AG10803 (cell line): ENCODE measurements at places on chromosomes 2 and 18.

DNA sequence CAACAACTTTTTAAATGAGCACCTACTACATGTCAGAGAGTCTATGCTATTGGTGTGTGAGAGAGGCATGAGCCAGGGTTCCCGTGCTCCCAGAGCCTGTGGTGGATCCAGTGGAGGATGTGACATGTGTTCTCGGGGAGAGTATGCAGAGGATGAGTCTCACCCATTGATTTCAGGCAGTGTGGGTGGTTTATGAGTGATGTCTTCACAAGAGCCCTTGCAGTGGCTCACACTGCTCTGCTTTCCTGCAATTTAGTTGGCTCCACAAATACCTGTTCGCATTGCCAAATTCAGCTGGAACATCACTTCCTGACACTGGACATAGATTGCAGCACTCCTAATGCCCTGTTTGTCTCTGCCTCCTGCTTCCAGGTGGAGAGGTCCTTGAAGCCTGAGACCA, 243.6 kb upstream of the CXCR4 start:
- DNase-seq: no peak

DNA sequence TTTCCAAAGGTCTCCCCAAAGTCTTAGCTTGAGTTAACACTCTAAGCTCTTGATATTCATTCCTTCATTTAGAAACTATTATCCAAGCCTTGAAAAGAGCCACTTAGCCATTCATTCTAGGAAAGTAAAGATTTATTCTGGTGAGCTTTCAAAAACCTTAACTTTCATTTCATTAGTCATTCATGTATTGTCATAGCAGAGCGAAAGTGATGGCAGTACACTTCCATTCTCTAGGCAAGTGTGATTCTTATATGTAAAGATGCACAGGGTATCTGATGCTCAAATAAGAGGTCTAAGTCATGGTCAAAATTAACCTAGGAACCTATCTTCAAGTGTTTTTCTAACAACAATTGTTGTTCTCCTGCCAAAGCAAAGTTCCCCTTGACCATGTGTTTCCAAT, 553.0 kb upstream of the FANCL start:
- no peak for DNase-seq

- DNase-seq: no peak
Observed at GRCh38 chr2:174730698-174731018, 33.6 kb downstream of the CHRNA1 start.

GRCh38 chr2:147464737-147465357, 380.0 kb upstream of the ACVR2A start:
- DNase-seq: no peak

DNA sequence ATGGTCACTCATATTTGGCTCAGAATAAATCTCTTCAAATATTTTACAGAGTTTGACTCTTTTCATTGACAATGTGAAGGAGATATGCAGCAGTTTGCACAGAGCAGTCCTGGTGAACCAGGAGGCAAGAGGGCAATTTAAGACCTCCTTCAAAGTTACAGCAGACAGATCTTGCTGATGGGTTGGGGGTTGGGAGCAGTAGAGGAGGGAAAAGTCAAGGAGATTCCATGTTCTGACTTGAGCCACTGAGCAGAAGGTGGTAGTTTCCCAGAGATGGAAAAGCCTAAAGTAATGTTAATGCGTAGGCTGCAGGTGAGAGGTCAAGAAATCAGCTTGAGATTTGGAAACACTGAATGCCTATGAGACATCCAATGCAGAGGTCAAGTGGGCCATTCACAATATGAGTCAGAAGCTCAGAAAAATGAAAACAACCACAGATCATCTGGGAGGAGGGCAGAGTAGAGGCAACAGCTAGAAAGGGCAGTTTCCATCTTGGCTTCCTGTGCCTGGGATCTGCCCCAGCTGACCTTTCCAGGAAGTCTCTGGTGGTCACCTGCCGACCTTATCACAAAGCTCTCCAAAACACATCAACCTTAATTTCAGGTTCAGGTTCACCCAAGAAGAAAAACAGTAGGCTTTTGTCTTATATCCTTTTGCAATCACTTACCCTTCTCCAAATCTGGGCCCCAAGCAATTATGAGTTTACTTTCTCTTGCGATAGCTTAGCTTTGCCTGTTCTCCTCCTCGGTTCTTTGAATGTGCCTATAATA, 197.5 kb upstream of the ARL4C start:
- peak; percentile 72 for DNase-seq

DNA sequence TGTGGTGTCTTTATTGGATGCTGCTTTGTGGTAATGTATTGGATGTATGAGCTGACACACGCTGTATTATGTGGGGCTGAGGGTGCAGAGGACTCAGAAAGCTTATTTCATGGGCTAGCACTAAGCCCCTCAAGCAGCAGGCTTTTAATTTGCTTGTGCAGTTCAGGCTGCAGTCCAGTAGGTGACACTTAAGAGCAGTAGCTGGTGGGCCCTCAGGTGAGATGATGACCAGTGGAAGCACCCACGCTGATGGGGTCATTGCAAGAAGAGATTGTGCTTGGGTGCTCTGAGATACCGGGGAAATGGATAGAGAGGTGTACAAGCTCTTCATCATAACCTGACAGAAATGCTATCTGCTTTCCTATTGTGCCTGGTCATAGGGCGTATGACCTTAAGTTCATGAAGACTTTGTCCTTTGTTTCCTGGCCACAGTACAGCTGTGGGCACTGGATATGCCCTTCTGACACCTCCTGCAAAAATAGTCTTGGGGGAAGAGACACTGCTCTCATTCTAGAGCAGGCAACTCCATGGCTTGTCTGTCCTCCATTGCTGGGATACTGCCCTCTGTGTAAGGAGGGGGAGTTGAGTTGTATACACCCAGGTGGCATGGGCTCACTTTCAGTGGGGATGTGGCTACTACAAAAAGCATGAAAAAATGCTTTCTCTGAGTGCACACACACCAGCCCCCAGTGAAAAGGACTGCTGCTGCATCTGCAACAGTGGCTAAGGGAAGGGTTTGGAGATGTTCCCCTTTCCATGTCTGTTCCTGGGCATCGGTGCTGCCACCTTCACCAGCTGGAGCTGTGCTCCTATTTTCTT, 205.7 kb upstream of the ZSWIM2 start:
- no peak for DNase-seq

DNA sequence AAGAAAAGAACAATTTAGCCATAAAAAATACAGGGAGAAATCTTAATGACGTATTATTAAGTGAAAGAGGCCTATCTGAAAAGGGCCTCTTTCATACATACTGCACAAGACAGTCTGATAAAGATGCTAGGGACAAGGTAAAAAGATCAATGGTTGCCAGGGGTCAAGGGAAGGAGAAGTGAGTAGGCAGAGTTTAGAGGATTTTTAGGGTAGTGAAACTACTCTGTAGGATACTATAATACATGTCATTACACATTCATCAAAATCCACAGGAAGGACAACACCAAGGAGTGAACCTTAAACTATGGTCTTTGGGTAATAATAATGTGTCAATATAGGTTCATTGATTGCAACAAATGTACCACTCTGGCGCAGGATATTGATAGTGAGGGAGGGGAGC, 289.3 kb downstream of the FSIP2 start:
- DNase-seq: no peak

DNA sequence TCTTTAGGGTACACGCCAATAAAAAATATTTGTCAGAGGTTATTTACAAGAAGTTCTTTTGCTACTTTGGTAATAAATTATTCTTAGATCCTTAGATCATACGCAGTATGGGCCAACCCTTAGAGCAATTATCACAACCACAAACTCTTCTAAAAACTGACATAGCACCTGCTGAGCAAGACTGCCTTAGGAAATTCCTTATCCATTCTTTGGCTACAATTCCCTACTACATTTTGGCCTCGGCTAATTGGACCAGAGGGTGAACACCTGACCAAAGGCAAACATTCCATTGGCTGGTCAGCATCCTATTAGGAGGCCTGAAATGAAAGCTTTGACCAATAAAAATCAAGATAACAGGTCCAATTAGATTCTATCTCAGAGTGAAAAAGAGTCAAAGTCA, 147.6 kb upstream of the CCDC68 start:
- no peak for DNase-seq

DNA sequence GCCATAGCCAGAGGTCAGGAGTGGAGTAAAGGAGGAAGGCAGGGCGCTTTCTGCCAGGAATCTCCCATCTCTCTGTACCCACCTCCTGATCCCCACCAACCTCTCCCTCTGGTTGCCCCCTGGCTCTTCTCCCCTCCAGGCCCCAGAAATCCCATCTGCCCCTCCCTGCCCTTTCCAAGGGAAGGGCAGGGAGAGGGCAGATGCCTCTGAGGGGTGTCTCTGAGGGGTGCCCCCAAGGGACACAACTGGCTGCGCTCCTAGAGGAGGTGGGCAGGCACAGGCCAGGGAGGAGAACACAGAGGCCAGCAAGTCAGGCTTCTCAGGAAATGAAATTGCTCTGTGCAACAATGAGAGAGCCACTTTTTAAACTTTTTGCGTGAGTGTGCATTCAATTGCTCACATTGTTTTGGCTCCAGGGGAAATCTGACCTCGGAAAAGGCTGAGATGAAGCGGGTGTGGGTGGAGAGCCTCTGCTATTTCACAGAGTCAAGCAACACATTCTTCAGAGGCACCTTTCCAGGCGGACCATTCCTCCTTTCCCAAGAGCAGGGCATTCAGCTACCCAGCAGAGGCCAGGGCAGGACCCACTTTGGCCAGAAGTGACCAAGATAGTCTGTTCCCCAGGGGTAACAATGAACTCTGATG, 125.5 kb downstream of the SMAD7 start:
- DNase-seq: no peak

- peak; percentile 60 for DNase-seq
Observed at GRCh38 chr2:162123806-162124758, 28.0 kb downstream of the GCG start.

DNA sequence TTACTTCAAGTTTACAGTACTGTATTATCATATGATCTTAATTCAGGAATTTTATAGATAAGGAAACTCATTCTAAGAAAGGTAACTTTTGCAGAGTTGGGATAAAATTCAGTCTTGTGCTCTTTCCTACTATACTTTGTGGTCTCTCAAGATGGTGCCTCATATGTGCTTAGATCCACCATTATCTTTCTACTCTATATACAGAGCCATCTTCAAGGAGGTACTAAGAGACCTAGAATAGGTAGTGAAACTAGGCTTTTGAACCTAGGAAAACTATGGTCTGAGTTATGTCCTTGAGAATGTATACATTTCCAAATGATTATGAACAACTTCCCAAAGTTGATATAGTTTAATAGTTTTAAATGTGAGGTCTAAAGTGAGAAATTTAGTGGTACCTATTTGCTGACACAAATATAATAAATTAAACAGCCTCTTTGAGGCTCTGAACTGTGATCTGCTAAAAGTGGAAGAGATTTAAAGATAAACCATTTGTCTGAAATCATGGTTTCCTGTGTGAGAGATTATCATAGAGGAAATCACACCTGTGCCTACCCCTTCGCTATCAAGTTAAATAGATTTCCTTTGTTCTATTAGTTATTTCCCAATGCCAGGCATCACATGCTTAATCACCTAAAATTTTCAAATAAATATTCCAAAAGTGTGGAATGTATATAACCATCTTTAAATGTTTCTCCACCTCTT, 27.2 kb downstream of the ACAA2 start:
- DNase-seq: no peak

GRCh38 chr2:61426267-61426897, 44.5 kb downstream of the USP34 start:
- DNase-seq: no peak

GRCh38 chr2:220787251-220787650, 784.9 kb downstream of the EPHA4 start:
- no peak for DNase-seq

GRCh38 chr2:219492575-219492974, 6.1 kb upstream of the GMPPA start:
- DNase-seq: no peak

DNA sequence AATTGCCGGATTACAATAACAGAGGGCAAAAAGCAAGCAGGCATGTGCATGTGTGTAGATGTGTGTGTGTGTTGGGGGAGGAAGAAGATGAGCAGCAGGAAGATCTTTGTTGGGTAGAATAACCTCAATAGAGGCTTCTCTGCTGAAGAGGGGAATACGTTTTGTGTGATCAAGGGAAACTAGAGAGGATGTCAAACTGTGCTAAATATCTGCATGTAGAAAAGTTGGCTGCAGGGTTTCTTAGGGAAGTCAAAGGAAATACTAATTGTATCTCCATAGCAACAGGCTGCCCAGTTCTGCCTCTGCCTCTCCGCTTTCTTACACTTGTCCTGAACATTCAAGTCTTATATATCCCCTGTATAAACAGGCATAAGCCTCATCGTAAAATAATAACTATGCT, 190.1 kb upstream of the RND3 start:
- no peak for DNase-seq

DNA sequence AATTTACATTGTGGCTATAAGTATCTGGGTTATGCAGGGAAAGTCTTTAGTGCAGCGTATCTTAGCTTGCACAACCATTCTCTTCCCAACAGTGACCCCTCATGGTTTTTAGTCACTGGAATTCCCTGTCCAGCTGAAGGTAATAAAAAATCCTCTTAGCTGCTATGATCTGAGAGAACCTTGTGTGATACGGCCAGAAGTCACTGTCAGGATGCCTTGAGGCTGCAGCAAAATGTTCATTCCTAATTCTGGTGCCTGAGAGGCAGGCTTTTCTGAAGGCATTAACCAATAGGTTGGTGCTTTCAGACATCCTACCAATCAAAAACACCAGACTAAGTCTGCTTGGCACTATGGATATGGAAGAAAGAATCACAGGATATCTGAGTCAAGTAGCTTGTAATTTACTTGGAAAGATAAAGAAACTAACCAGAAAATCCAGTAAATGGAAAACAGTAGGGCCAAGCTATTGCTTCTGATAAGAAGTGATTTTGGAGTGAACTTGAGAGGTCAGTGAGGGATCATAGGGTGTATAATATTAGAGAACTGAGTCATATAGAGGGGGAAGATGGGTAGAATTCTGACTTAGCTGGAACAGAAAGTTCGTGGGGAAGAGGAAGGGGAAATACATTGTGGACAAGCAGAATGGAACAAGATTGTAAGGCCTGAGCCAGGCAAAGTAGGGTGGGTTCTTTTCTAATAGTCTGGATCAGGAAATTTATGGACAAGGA, 89.0 kb upstream of the SLC14A2 start:
- peak; percentile 51 for DNase-seq

DNA sequence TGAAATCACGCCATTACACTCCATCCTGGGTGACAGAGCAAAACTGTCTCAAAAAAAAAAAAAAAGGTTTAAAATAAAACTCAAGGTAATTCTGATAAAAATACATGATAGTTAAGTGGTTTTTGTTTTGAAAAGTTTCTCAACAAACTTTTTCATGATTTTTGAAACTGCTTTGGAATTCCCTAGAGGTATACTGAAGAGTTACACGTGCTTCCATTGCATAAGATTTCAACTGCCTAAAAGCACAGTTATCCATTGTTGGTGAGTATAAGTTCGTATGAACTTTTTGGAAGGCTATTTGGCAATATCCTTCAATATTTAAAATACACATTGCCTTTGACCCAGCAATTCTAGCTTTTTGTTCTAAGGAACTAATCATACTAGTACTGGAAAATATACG, 74.9 kb downstream of the USP34 start:
- DNase-seq: peak; percentile 3

GRCh38 chr2:109331081-109331480, 202.1 kb downstream of the SH3RF3 start:
- no peak for DNase-seq

GRCh38 chr2:60536746-60537145, 16.7 kb downstream of the BCL11A start:
- peak; percentile 50 for DNase-seq
